ENCODE measurements at places on chromosomes 11 and 22. TPM values are rescaled to one million over a fixed set of nuclear protein-coding genes. Genes with fewer than 3 reads are reported as not detected.

GRCh38 chr11:72762641-72763304 is 10.6 kb upstream of the ARAP1 start:
- DNase-seq, result no peak

Gene SHISA8
- not detected for total RNA-seq

DNA sequence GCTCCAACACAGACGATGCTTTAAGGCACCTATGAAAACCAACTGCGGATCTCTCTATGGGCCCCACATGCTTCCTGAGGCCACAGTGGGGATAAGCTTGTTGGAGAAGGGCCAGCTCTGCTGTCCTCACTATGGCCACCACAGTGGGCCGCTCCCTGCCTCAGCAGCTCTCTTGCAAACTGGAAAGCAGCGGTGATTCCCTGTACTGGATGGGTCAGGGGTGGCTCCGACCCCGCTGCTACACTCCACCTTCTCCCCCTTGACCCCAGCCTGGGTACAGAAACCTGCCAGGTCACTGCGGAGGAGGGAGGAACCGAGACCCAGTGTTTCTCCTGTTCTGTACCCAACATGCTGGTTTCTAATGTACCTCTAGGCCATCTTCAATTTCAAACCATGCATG is 403.9 kb downstream of the CTTN start:
- no peak for DNase-seq

DNA sequence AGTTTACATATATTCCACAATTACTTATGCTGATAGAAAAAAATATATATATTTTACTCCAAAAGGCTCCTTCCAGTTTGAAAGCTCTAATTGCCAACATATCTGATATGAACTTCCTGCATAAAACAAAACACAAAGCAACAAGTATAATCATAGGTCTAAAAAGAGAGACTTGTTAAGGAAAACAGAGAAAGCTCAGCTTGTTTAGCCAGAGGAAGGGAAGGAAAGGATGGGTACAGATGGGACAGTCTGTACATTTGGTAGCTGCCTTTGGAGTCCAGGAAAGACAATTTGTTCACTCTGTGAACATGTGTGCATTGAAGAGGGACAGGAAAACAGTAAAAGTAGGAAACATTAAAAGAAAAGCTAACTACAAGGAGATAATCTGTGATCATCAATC is 45.7 kb upstream of the AKIP1 start:
- no peak for DNase-seq

- DNase-seq, result no peak
Observed at GRCh38 chr11:63845303-63845702, 6.4 kb downstream of the MARK2 start.

- no peak for DNase-seq
Observed at GRCh38 chr11:130625578-130626306, 177.3 kb downstream of the ADAMTS15 start.

- DNase-seq, result no peak
Observed at GRCh38 chr11:61273178-61274078, 21.7 kb downstream of the VWCE start.

GRCh38 chr11:26219183-26220117 is 112.5 kb upstream of the ANO3 start:
- DNase-seq, result no peak

- DNase-seq, result no peak
Observed at GRCh38 chr11:63567044-63567840, 4.1 kb upstream of the PLAAT2 start.
